Aorta (tissue), 5 donors: ENCODE measurements at places on chromosomes 1 and 21. TPM values are rescaled to one million over a fixed set of nuclear protein-coding genes. Genes with fewer than 3 reads are reported as not detected.

DNA sequence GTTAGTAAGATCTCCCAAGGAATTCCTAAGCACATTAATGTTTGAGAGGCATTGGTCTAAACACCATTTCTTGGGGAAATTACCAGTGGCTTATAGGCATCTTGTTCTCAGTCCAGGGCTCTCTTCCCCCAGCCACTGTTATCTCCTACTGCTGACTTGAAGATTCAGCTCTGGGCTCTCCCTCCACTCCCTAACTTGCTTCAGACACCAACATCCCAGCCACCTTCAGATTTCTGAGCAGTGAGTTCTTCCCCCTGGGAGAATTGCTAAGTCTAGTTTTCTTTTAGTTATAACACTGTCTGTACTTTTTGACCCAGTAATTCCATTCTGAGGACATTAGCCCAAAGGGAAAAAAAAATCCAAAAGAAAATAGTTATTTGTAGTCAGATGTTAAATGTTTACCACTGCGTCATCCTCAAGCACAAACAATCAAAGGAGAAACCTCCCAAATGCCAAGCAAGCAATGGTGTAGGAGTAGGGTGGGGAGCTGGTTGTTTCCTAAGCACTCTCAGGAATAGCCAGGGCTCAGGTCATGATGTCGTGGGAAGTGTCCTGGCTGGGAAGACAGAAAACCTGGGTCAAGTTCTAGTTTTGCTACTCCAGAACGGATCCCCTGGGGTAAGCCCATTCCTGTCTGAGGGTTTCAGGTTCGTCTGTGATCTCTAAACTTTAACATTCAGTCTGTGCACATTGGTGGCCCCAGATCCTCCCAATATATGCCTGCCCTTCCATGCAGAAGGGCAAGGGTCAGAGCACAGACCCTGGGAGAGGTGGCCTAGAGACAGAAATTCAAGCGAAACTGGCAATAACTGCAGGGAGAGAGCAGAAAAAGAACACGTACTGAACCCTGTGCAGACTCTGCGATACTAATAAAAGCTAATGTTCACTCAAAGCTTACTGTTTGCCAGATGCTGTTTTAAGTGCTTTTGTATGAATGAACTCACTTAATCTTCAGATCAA, 191.1 kb upstream of the FGGY start:
- no peak for DNase-seq
- no peak overlapping the region for H3K4me3 ChIP-seq
- no peaks in the 10 kb centered on the region for H3K36me3 ChIP-seq
- H3K27me3 ChIP-seq: no peaks in the 10 kb centered on the region
- H3K27ac ChIP-seq: peak overlapping the region; percentile 34
- no peaks in the 10 kb centered on the region for H3K4me1 ChIP-seq

DNA sequence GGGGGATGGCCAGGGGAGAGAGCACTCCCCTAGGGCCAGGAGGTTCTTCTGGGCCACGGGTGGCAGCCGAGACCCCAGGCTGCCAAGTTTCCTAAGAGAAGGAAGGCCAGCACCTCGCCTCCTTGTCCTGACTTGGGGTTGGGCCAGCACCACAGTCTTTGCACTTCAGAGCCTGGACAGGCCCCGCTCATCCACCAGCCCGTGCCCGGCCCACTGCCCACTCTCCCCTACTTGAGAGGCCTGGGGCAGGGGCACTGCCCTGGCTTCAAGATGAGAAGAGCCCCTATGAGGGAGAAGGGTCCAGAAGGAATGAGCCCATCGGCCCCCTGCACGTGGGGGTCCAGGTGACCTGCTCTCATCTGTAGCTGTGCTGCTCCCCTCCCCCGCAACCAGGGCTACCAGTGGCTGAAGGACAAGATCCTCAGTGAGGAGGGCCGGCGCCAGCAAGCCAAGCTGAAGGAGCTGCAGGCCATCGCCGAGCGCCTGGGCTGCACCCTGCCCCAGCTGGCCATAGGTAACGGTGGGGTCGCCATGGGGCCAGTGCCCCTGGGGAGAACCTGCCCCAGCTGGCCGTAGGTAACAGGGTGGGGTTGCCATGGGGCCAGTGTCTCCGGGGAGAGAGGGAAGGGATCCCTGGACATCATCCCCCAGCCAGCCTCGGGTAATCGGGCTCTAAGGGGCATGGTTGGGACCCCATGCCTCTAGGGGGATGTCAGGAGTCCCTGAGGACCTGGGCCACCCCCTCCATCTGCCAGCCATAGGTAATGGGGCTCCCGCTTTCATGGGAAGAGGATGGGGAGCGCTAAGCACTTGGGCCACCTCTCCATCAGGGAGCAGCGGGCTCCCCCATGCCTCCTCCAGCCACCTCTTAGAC, 50.8 kb downstream of the KCNAB2 start:
- no peak overlapping the region for H3K4me3 ChIP-seq
- no peaks in the 10 kb centered on the region for H3K36me3 ChIP-seq
- peak; percentile 74 for DNase-seq
- H3K4me1 ChIP-seq: no peaks in the 10 kb centered on the region

The TPM3 gene
- total RNA-seq: 182 TPM

The NPHS2 gene
- total RNA-seq: not detected
